Activated CD4-positive, alpha-beta T cell treated with anti-CD3 and anti-CD28 coated beads, Interleukin-2, amount 50 U/mL, for 24 hours (primary cell): ENCODE measurements at places on chromosomes 2 and 18.
A peak's percentile ranks its signal among the peaks of the same experiment; 100 is the strongest.

DNA sequence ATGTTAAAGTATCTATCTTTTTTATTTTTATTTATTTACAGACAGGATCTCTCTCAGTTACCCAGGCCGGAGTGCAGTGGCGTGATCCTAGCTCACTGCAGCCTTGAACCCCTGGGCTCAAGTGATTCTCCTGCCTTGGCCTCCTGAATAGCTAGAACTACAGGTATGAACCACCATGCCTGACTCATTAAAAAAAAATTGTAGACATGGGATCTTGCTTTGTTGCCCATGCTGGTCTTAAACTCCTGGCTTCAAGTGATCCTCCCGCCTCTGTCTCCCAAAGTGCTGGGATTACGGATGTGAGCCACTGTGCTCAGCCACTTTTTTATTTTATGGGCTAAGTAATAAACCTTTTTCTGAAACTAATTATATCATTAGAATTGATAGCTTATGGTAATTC lies 7.1 kb downstream of the MFSD6 start:
- DNase-seq = no peak

DNA sequence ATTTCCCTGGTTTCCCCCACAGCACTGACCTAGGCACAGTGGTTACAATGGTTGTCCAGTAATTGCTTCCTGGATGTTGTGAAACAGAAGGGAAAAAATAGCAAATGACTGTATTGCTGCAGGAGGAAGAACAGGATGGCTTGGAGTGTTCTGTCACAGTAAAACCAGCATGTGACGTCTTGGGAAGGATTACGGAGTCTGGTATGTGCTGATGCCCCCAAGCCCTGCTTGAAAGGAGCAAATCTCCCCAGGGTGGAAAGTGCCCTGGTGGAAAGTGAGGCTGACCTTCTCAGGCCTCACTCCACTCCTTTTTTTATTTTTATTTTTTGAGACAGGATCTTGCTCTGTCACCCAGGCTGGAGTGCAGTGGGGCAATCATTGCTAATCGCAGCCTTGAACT lies 7.8 kb downstream of the RAB11FIP5 start:
- no peak for DNase-seq

DNA sequence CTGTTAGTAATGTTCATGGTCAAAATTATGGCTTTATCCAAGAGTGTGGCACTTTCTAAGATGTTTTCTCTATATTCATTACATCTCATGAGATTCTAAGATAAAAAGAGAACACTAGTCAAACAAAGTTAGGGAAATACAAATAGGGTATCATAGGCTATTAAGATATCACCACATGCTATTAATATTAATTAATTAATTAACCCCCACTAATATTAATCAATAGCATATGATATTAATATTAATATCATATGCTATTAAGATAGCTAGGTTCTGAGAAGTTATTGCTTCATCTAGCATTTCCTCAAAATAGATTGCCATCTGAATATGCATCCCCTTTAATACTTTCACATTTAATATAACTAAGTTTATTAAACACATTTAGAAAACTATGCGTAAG lies 22.1 kb downstream of the DSG3 start:
- no peak for DNase-seq

DNA sequence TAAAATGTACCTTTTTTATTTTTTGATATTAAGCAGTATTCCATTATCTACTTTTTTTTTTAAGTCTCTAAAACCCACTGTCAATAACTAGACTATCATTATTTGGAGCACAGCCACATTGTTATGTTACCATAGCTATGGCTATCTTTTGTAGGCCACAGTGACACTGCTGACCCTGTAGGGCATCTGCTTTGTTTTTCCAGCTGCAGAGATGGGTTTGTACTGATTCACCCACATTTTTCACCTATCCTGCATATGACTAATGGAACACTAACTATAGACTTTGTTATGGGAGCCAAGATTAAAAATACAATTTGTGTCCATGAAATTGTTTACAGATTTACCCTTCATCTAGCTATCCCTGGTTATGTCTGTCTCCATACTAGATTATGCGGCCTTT lies 21.6 kb upstream of the OTX1 start:
- no peak for DNase-seq

GRCh38 chr2:57862727-57863126 lies 183.9 kb upstream of the VRK2 start:
- no peak for DNase-seq

GRCh38 chr2:75547345-75548035 lies 13.2 kb downstream of the EVA1A start:
- DNase-seq = no peak

GRCh38 chr2:191329841-191330240 lies 84.6 kb downstream of the MYO1B start:
- no peak for DNase-seq

DNA sequence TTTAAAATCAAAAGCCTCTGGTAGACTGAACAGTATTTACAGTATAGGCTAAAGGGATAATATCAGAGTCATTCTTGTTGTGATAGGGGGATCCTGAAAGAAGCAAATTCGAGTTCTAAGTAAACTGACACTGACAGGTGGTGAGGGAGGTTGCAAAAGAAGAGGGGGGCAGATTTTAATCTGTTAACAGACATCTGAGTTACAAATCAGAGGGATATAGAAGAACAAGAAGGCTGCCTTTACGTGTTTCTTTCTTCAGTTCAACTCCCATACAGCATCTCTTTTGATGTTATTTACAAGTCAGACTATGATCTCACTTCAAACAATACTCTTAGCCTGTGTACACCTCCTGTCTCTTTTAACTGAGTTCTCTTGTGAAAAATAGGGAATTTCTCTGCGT lies 16.3 kb upstream of the ITGA4 start:
- no peak for DNase-seq

GRCh38 chr18:79847606-79848293 lies 50.0 kb downstream of the KCNG2 start:
- DNase-seq = no peak

GRCh38 chr18:60563082-60563481 lies 190.5 kb upstream of the MC4R start:
- DNase-seq = no peak

GRCh38 chr18:36513556-36513955 lies 216.0 kb downstream of the FHOD3 start:
- no peak for DNase-seq

DNA sequence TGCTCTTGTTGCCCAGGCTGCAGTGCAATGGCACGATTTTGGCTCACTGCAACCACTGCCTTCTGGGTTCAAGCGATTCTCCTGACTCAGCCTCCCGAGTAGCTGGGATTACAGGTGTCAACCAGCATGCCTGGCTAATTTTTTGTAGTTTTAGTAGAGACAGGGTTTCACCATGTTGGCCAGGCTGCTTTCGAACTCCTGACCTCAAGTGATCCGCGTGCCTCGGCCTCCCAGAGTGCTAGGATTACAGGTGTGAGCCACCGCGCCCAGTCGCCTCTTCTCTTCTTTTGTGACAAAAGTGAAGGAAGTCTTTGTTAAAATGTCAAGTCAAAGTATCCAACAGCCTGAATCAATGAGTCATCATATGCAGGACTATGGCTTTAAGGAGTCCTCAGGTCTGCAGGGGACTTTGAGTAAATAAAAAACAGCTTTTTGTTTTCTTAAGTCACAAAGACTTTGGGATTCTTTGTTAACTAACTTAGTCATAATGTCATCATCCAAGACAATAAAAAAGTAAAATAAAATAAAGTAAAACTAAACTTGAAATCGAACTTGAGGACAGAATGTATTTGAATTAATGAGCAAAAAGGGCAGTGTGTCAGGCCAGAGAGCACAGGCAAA lies 1153.2 kb downstream of the SUCLG1 start:
- no peak for DNase-seq

DNA sequence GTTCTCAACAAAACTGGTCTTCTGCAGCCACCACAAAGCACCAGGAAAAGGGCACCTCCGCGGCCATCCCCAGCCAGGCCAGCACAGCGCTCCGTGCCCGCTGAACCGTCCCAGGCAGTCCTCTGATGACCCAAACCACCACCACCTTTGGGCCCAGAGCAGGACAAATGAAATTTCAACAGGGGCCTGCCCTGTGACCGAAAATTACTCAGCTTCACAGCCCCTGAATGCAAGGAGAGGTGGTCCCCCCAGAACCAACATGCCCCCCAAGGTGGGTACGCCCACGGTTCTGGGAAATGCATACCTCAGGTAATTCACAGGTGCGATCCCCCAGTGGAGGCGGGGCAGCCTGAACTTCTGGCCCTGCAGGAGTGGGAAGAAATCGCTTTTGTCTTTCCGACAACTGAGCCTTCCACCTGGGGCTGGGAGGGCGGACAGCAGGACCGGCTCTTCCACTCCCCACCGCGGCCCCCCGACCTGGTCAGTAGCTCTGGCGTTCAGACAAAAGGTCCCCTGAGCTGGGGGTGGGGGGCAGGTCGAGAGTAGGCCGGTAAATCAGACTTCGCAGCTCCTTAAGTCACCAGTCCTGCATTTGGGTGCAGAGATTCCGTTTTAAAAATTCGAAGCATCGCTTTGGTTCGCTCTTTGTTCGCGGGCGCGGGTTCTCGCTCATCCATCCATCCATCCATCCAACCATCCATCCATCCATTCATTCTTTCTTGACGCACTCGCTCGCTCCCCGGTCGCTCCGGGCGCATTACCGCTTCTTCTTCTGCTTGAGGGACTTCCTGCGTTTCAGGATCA lies 1.4 kb downstream of the ARL4C start:
- DNase-seq = no peak

GRCh38 chr2:3038636-3039035 lies 339.0 kb downstream of the EIPR1 start:
- no peak for DNase-seq

GRCh38 chr2:64488050-64488974 lies 34.4 kb downstream of the LGALSL start:
- DNase-seq = peak; percentile 74

GRCh38 chr18:9429662-9429993 lies 45.7 kb upstream of the RALBP1 start:
- DNase-seq = no peak

DNA sequence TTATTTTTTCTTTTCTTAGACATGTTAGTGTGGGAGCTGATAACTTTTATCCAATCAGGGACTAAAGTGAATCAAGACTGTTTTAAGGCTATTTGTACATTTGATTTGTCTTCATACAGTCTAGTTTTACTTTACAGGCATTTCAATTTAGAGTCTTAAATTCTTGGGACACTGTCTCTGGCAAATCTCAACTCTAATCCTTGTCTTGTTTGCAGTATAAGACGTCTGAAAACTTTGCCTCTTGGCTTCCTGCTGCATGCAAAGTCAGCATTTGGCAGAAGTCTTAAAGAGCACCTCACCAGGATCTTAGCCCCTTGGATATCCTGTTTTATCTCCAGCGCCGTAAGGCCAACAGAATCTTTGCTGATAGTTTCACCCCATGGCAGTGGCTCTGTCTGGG lies 30.3 kb downstream of the SPOPL start:
- no peak for DNase-seq

GRCh38 chr18:26258711-26259110 lies 32.5 kb downstream of the TAF4B start:
- DNase-seq = no peak

DNA sequence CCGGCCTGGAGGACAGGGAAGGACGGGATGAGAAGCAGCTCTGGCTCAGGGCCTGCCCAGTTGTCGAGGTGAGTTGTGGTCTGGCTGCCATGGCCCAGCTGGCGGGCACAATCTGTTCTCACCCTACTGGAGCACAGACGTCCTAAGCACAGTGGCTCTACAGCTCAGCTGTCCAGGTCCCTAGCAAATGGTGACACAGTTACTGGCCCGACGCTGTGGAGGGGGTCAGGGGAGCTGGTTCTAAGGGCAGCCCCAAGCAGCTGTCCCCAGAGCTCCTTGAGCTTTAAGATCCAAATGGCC lies 32.9 kb downstream of the KCNK3 start:
- no peak for DNase-seq

GRCh38 chr2:1644427-1644826 lies 99.9 kb downstream of the PXDN start:
- DNase-seq = no peak

DNA sequence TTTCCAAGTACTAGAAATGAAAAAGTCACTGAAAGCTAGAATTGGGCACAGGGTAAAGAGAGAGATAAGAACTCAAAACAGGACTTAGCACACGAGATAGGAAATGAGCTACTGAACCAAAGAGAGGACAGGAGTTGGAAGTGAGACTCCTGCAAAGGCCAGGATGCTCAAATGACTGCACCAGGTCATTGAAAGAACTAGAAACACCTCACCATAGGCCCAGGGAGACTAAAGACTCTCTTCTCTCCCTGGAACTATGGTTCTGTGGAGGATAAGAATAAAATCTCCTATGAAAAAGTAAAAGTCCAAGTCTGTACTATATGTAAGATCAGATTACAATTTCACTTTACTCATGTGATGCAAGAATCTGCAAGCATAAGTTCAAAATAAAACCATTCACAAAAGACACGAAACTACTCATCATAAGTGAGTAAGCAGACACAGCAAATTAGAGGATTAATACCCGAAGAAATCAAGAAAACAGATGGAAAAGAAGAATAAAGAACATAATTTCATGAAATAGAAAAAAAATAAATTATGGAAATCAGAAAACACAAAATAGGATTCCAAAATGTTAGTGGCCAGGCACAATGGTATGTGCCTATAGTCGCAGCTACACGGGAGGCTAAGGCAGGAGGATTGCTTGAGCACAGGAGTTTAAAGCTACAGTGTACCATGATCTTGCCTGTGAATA lies 6.5 kb downstream of the NBAS start:
- no peak for DNase-seq

- no peak for DNase-seq
Measured at GRCh38 chr18:36814994-36815393, 13.8 kb downstream of the TPGS2 start.

DNA sequence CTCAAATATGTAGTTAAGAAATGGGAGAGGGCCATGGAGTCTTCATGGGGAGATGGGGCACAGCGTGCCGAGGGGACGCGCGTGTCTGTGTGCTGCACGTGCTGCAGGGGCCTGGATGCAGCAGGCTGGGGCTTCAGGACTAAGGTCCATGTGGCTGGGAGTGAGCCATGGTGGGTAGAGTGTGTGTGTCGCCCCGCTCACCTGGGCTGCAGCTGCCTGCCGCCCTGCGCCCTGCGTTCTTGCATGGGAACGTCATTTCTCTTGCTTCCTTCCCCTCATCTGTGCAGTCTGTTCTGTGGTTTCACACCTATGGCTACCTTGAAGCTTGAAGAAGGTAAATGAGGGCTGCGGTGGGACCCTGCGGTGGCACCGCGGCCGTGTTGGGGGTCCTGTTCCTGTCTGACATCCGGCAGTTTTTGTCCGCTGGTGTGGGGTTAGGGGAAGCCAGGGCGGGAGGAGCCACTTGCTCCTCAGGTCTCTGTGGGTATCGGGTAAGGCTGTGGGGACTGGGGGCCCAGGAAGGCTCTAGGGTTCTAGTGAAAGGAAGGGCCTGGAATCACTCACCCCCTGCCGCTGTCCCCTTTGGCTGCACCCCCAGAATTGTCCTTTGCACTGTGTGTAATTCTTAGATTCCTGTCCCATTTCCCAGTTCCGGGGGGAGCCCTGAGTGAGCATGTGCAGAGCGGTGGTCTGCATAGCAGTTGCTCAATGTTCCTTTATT lies 54.1 kb upstream of the HS6ST1 start:
- no peak for DNase-seq

DNA sequence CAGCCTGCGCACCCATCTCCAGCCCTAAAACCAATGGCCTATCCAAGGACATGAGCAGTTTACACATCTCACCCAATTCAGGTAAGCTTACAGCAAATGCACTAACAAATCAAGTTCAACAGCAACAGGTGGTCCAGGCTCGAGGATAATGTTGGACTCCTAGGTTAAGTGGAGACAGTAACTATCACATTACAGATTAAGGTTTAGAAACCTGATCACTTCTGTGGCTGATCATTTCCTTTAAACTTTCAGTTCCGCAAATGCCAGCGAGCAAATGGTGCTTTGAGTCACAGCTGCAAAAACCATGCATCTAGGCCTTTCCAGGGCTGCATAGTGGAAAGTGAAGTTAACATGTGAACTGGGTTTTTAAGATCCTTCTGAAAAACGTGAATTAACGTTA lies 259.4 kb downstream of the GBX2 start:
- DNase-seq = no peak

GRCh38 chr18:70442933-70443332 lies 154.1 kb downstream of the SOCS6 start:
- no peak for DNase-seq
